Caco-2 (cell line): ENCODE measurements at places on chromosomes 6 and 20. TPM values are rescaled to one million over a fixed set of nuclear protein-coding genes. Genes with fewer than 3 reads are reported as not detected.

LHFPL5 gene
- total RNA-seq, result not detected in 2 replicates

MYH7B gene
- total RNA-seq, result 1.9 and 2.5 TPM in 2 replicates

SPEF1 gene
- not detected in 2 replicates for total RNA-seq

TREML2 gene
- total RNA-seq, result not detected in 2 replicates

CCDC170 gene
- 4.0 and 6.8 TPM in 2 replicates for total RNA-seq

EYA2 gene
- 0.25 and 0.30 TPM in 2 replicates for total RNA-seq

GRCh38 chr6:33050014-33050810 lies 23.2 kb downstream of the HLA-DPA1 start:
- H3K27ac ChIP-seq, result no peak overlapping the region
- H3K4me1 ChIP-seq, result peaks cover 13% of the 10 kb centered on the region
- DNase-seq, result no peak
- H3K4me3 ChIP-seq, result no peak overlapping the region

- H3K27ac ChIP-seq, result no peak overlapping the region
- peaks cover 20% of the 10 kb centered on the region for H3K4me1 ChIP-seq
- DNase-seq, result no peak
- no peaks in the 10 kb centered on the region for H3K36me3 ChIP-seq
- no peaks in the 10 kb centered on the region for H3K27me3 ChIP-seq
- H3K4me3 ChIP-seq, result no peak overlapping the region
These were observed 196.1 kb downstream of the BMP7 start for GRCh38 chr20:57070296-57070695.

GRCh38 chr6:27582928-27583725 lies 110.2 kb upstream of the ZNF184 start:
- no peaks in the 10 kb centered on the region for H3K36me3 ChIP-seq
- no peaks in the 10 kb centered on the region for H3K27me3 ChIP-seq
- H3K4me1 ChIP-seq, result peaks cover 11% of the 10 kb centered on the region; the same call in 1 of the 2 replicates
- peak overlapping the region; percentile 93 for H3K27ac ChIP-seq

GRCh38 chr6:48080227-48081009 lies 30.6 kb downstream of the PTCHD4 start:
- no peak overlapping the region for H3K27ac ChIP-seq
- H3K4me3 ChIP-seq, result no peak overlapping the region
- no peak for DNase-seq
